ENCODE measurements at places on chromosomes 1 and 21.

GRCh38 chr1:54705153-54705552 lies 10.5 kb upstream of the TTC4 start:
- DNase-seq, result no peak

DNA sequence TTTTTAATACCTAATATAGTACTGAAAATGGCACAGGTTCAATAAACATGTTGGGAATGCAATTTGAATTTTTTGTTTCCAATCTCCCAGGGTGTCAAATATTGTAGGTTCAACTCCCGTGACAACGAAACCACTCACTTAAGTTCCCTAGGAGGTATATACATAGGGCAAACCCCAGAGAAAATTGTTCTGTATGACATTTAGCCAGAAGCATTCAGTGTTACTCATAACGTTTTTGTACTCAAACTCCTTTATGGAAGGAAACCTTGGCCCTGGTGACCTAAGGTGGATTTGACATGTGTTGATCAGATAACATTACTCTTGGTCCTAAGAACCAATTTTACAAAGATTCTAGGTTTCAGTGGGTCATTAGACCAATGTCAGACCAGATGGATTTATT lies 110.6 kb downstream of the USP25 start:
- no peak for DNase-seq

DNA sequence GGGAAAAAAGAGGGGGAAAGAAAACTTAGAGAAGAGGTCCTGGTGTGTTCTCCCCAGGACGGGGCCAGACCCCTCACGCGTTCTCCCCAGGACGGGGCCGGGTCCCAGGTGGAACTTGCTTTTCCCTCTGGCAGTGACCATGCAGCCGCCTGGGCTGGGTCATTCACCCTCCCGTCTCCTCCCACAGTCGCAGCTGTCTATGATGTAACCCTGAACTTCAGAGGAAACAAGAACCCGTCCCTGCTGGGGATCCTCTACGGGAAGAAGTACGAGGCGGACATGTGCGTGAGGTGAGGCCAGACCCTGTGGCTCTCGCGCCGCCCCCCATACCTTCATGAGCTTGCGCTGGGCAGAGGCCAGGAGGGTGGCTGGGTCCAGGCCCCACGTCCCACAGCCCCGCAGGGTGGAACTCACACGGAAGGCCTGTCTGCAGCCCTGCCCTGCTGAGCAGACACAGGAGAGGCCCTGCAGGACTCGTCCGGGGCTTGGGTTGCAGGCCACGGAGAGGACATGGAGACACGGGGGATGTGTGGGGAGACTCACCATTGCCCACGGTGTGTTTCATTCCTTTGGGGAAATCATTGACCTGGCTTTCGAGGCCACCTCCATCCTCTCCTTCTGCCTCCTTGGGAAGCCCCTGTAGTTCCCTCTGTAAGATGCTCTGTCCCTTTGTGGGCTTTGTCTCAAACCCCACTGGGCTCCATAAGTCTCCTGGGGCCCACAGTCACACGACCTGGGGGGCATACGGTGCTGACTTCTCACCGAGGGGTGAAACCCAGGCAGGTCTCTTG lies 40.7 kb upstream of the TRAPPC10 start:
- DNase-seq, result no peak

DNA sequence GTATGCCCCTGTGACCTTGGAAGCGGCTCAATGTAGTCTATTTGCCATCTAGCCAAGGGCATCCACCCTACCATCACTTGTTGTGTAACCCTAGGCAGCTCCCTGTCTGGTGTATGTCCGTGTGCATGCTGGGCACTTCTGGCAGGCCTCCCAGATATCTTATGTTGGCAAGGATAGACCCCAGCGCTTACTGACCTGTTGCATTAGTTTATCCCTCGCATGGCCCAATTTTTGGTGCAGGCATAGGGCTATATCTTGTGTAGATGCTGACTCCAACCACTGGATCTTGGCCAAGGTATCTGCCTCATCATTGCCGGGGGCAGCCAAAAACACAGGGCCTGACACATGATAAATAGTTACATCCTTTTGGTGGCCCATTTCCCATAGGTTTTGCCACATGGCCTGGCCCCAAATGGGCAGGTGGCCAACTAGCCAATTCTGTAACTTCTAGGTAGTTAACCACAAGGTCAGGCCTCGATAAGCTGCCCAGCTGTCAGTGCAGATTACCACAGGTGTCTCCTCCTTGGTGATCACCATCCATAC lies 14.0 kb upstream of the TBX19 start:
- DNase-seq, result no peak

- DNase-seq, result no peak
Observed at GRCh38 chr1:62425041-62425440, 11.8 kb upstream of the USP1 start.

- DNase-seq, result no peak
Observed at GRCh38 chr1:244893836-244894235, 29.5 kb upstream of the HNRNPU start.

GRCh38 chr1:172185211-172185610 lies 235.3 kb upstream of the C1orf105 start:
- DNase-seq, result no peak
